ENCODE measurements at places on chromosomes 4 and X.
A peak's percentile ranks its signal among the peaks of the same experiment; 100 is the strongest.

- DNase-seq, result no peak
Observed at GRCh38 chrX:114710571-114710970, 126.7 kb downstream of the HTR2C start.

DNA sequence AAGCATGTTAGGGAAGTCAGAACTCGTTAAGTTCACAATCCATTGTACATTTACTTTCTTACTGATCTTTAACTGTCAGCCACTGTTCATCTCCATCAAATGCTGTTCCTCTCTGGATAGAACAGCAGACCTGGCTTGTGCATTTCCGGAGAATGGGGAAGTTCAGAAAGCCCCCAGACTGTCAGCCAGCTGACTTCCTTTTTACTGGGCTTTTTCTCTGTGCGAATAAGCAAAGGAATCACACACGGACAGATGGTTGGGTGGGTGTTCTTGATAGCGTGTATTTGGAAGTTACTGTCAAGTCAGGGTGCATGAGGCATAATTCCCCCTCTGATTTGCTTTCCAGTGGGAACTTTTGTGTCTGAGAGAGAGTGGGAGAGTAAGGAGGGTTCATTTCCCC is 56.8 kb downstream of the TSPAN7 start:
- DNase-seq, result no peak

- no peak for DNase-seq
Observed at GRCh38 chr4:111689731-111690130, 455.5 kb upstream of the FAM241A start.

DNA sequence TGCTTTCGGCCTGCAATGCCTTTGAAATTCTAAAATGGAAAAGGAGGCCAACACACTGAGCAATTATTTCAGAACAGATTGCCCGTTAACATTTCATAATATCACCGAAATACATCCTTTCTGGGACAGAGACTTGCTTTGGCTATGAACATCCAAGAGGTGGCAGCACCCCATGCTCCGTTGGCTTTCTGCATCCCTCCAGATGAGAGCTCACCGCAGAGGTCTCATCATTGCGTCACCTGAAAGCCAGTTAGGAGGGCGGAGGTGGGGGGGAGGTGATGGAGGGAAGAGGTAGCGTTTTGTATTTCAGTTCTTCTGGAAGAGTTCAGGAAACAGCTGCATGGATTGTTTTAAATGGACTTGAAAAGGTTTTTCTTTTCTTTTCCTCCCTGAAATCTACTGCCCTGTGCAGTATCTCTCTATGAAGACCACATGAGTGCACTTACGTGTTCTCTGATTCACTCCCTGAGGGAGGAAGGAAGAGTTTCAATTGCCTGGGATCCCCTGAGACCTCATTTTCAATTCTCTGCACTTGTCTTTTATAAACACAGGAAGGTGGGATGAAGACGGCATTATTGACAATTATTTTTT is 166.8 kb upstream of the PGRMC2 start:
- peak; percentile 74 for DNase-seq

Data from posterior cingulate gyrus (tissue), 11 donors.